ENCODE measurements at places on chromosomes 16 and 17.

DNA sequence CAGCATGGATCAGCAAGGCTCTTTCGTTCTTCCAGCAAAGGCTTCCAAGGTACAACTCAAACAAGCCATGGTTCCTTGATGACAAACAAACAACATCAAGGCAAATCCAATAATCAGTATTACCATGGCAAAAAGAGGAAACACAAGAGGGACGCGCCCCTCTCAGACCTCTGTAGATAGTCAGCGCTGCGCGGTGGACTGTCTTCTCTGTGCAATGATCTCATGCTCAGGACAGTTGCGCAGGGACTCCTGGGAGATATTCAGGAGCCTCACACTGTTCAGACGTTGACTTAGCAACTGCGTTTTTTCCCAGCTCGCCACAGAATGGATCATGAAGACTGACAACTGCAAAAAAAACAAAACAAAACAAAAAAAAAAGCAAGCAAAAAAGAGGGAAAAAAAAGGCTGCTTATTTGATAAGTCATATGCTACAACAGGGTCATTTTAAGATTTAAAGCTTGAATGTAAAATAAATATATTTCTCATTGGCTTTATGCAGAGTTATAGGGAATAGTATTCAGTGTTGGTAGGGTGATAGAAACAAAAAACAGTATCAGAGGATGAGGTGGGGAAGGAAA is 37.1 kb upstream of the ADCY7 start:
- no peak for DNase-seq

DNA sequence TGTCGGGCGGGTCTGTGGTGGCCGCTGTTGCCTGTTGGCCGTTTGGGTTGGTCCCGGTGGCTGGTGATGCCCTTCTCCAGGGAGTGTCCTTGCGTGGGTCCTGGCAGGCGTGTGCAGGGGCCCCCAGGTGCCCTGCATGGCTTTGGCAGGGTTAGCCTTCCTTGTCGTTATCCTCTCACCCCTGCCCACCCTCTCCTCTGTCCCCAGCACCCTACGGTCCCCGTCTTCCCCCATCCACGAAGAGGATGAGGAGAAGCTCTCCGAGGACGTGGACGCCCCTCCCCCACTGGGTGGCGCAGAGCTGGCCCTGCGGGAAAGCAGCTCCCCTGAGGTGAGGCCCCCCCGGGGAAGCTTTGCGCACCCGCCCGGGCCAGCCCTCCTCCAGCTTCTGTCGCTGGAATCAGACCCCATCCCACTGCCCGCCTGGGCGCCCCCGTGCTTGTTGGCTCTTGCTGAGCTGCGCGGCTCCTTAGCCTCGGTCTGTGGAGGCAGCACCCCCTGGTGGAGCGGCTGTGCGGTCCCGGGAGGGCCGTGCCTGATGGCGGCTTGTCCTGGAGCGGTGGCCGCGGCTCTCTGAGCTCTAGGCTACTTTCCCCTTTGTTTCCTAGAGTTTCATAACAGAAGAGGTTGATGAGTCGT is 10.6 kb upstream of the NUDT16L1 start:
- DNase-seq, result no peak

- no peak for DNase-seq
Observed at GRCh38 chr16:84643674-84644073, 4.6 kb upstream of the KLHL36 start.

DNA sequence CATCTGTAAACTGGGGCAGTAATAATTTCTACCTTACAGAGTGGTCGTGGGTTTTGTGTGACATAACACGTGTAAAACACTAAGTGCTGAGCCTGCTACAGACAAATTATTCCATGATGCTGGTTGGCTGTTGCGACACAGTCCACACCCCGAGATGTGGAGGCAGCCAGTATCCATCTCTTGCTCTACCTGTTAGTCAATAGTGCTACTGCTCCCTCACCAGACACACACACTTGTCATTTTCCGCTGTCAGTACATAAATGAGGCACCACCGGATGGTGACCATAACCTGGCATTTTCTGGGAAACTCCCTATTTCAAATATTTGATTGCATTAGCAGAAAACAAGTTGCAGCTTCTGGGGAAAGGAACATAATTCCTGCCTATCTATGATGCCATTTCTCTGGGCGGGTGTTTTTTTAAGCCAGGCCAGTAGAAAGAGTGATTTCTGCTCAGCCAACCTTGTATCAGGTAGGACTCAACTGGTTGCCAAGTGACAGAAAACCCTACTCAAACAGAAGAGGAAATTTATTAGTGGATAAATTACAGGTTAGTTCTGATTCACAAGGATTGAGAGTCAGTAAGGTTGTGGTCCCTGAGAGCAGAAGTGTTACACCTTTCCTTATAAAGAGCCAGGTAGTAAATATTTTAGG is 24.1 kb downstream of the DNAJA2 start:
- no peak for DNase-seq

- peak; percentile 43 for DNase-seq
Observed at GRCh38 chr17:38749223-38750043, 1.3 kb upstream of the PCGF2 start.

GRCh38 chr16:80775450-80775849 is 28.9 kb downstream of the CDYL2 start:
- no peak for DNase-seq

GRCh38 chr16:69306031-69306430 is 5.1 kb upstream of the VPS4A start:
- no peak for DNase-seq

GRCh38 chr17:6261466-6261865 is 173.5 kb downstream of the AIPL1 start:
- no peak for DNase-seq

DNA sequence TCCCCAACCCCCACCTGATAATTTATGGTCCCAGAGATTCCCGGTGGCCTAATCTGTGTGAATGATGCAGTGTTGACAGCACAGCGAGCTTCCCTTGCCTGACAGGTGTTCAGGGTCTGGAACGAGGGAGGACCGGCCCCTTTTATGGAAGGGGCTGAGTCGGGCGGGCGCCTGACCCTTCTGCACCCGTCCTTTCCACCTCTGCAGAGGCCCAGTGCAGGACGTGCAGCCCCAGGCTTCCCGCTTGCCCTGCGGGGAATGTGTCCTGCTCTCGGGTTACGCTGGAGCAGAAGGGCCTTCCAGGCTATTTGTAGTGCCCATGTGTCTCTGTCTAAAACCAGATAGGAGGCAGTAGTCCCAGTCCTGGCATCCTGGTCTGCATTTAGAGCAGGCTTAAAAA is 16.2 kb downstream of the SMTNL2 start:
- no peak for DNase-seq

DNA sequence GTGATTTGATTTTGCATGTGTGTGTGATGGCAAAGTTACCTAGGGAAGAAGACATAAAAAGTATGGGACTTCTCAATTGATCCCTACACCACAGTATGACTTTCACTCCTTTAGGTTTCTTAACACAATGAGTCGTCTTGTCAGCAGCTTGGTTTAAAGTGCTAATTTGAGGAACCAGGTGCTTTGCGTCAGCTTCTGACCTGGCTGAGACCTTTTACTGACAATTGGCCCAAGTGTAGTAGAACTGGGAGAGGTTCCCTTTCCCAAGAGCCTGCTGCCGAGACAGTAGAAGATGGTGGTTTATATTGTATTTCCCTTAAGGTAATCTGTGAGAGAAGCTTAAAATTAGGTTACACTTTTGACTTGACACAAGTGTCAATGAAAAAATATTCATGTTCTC is 54.9 kb downstream of the LDHD start:
- no peak for DNase-seq

DNA sequence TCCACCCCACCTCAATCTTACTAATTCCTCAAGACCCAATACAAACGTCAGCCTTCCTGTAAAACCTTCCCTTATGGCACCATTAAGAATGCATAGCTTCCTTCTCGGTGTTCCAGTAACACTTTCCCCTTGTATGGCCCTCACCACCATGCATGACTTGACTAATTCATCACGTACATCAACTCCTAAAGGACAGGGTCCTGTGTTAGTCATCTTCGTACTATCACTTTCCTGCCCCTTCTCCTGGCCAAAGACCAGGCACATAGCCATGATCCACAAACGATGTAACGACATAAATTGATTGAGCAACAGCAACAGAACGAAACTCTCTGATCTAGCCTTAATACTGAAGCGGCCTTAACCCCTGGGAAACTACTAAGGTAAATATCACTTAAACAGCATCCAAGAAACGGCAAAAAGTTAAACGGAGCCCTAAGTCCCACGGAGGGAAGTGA is 612 bp downstream of the PSMD12 start:
- DNase-seq, result no peak

- DNase-seq, result no peak
Observed at GRCh38 chr17:69820876-69821473, 254.1 kb upstream of the KCNJ16 start.

DNA sequence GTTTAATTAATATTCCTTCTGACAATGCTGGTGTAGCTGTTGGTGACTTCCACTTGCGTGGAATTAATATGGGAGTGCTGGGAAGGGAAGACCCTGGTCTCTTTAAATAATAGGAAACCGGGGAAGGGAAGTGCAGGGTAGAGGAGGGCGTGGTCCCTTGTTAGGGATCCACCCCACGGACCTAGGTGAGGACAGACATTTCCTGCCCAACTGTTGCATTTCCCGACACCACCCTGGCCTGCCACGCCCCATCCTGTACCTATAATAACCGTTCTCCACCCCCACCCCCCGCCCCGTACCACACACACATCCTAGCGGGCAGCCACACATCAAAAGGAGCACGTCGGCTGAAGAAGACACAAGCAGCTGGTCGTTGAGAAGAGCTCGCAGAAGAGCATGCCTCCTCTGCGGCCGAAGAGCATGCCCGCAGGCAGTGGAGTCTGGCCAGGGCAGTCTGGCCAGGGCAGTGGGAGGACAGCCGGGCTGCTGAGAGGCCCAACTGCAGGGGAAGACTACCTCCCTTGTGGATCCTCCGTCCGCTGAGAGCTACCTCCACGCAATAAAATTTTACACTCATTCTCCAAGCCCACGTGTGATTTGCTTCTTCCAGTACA is 36.8 kb upstream of the MMD start:
- no peak for DNase-seq

GRCh38 chr17:80629298-80630028 is 84.8 kb downstream of the RPTOR start:
- DNase-seq, result no peak

- DNase-seq, result no peak
Observed at GRCh38 chr17:67139784-67140665, 95.7 kb downstream of the CACNG1 start.

DNA sequence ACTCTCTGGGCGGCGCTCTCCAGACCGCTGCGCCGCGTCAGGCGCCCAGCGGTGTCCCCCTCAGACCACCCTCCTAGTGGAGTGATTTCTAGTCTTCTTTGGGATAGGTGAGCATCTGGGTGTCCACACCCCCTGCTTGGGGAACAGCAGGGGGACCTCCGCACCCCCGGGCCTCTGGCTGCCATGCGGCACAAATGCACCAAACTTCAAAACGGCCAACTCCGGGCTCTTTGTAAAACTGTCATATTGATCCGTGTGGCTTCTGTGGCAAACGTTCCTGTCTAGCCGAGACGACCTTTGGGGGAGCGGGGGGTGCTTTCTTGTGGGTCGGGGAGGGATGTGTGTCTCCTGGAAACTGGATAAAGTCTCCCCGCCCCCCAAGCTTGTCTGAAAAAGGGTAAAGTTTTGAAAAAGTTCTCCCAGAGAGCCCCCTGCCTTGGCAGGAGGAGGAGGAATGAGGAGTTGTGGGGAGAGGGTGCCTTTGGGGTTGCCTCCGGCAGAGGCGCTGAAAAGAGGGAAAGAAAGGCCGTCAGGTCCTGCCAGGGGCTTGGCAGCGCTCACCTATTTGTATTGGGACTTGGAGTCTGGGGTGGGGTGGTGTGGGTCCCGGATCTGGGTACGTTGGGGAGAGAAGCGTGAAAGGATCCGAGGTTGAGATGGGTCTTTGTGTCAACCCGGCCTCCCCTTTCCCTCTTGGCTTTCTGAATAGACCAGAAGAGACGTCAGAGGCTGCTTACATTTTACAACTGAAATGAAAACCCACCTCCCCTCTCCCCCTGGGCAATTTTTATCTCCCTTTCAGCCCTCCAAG is 2.2 kb upstream of the CHD3 start:
- DNase-seq, result no peak

GRCh38 chr16:75475420-75475847 is 10.9 kb upstream of the TMEM170A start:
- DNase-seq, result no peak

DNA sequence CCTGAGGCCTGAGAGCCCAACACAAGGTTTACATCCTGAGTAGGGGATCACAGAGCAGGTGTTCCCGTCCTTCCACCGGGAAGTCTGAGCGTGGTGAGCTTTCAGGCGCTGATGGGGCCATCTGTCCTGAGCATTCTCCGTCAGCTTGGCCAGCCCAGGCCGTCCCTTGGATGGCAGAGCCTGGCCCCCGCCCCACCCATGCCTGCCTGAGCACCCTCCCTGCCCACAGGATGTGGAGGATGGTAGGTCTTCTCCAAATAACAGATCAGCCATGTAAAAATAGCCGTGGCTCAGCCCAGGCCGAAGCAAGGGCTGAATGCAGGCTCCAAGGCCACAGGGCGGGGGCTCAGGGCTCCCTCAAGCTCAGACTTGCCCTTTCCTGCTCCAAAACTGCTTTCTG is 20.2 kb downstream of the SPNS2 start:
- no peak for DNase-seq

DNA sequence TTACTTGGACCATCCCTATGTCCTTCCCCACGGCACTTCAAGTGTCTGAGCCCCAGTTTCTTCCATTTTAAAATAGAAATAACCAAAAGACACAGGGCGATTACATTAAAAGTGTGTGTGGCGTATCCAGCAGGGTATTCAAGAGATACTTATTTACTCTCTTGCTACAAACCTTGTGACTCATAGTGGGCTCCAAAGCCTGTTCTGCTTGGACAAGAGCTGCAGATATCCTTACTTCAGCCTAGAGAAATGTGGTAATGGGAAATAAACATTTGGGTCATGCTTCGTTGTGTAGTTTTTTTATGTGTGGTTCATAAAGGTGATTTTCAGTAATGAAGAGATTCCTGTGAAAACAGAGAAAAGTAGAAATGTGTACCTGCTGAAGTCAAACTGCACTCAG is 288.9 kb upstream of the CDH11 start:
- DNase-seq, result peak; percentile 54

DNA sequence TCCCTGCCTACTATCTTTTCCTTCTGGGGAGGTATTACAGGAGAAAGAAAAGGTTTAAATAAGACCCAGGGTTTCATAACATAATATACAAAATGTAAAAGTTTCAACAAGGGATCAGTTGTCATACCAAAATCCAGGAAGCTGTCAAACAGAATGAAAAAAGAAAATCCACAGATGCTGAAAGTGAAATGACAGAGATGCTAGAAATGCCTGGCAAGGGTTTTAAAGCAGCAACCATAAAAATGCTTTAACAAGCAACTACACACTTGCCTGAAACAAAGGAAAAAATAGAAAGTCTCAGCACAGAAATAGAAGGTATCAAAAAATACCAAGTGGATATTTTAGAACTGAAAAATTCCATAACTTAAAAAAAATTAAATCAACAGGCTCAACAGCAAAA is 105.0 kb downstream of the C16orf78 start:
- DNase-seq, result no peak

GRCh38 chr17:34393401-34393800 is 30.4 kb upstream of the CCL1 start:
- no peak for DNase-seq

DNA sequence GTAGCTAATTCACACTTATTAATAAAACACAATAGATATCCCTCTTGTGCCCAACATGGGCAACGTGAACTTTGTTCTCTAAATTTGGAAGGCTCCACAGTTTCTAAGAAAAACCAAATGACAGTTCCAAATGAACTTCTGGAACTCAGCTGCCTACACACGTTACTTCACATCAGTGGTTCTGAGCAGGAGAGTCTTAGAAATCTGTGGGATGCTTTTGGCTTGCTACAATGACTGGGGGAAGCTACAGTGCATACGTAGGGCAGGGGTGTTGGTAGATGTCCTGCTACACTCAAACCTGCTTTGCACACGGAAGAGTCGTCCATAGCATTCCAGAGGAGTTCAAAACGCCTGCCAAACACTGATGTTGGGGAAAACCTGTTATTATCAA is 8.0 kb downstream of the TXNDC11 start:
- no peak for DNase-seq

Measured in kidney epithelial cell (primary cell).